Activated naive CD8-positive, alpha-beta T cell treated with anti-CD3 and anti-CD28 coated beads, Interleukin-2, amount 50 U/mL, for 24 hours (primary cell): ENCODE measurements at places on chromosomes 7 and 10.

GRCh38 chr10:127196282-127197153 is at the start of gene INSYN2A:
INSYN2A (minus strand) TSS chr10:127196591; CDS start chr10:127176395, 20,196 bp downstream.
- peaks cover 28% of the 10 kb centered on the region for H3K27me3 ChIP-seq
- H3K4me3 ChIP-seq: no peak within 1 kb of the TSS
- no peak for DNase-seq
- no peaks in the 10 kb centered on the region for H3K36me3 ChIP-seq
- no peak within 1 kb of the TSS for H3K27ac ChIP-seq
- no peaks in the 10 kb centered on the region for H3K4me1 ChIP-seq

DNA sequence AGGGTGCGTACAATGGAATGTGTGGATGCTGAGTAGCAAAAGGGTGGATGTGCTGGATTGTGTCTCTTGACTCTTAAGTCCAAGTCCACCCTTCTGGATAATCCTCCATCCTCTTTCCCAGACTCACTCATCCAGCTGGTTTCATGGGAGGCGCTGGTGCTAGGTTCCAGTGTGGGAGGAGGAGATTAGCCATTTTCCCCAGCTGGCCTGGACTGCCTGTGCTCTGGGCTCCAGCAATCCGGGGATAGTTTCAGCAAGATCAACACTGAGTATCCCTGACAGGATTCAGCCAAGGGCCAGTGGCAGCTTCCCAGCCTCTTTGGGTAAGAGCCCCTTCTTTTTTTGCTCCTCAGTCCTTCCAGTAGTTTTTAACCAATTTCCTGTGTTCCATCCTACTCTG is 21.6 kb upstream of the TRIL start:
- no peak for DNase-seq
- no peaks in the 10 kb centered on the region for H3K4me1 ChIP-seq
- H3K27me3 ChIP-seq: no peaks in the 10 kb centered on the region
- no peaks in the 10 kb centered on the region for H3K36me3 ChIP-seq
- H3K27ac ChIP-seq: no peak overlapping the region

GRCh38 chr7:89607792-89608191 is 546.5 kb upstream of the STEAP1 start:
- H3K27ac ChIP-seq: peak overlapping the region; percentile 53
- peaks cover 53% of the 10 kb centered on the region for H3K4me1 ChIP-seq
- no peak overlapping the region for H3K4me3 ChIP-seq
- peak; percentile 13 for DNase-seq
- no peaks in the 10 kb centered on the region for H3K36me3 ChIP-seq

DNA sequence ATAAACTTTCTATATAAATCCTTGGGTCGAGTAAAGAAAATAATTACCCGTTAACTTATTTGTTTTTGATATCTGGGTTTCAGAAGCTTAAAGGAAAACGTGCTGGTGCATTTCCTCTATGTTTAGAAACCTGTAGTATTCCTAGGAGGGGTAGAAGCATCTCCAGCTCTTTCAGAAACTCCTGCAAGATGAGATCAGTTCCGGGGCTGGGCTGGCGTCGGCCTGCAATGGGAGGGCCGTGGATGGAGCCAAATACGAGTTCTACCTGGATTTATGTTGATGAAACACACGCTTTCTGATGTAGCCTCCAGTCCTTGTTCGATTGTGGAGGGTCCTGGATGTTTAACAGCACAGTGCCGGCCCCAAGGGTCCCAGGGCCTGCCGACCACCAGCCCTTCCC is 35.8 kb upstream of the DIP2C start:
- H3K4me1 ChIP-seq: no peaks in the 10 kb centered on the region
- H3K27ac ChIP-seq: no peak overlapping the region
- DNase-seq: no peak
- no peaks in the 10 kb centered on the region for H3K27me3 ChIP-seq
- no peaks in the 10 kb centered on the region for H3K36me3 ChIP-seq

GRCh38 chr10:96616961-96617360 is 30.1 kb upstream of the TM9SF3 start:
- H3K27me3 ChIP-seq: no peaks in the 10 kb centered on the region
- no peaks in the 10 kb centered on the region for H3K4me1 ChIP-seq
- H3K36me3 ChIP-seq: peaks cover 2% of the 10 kb centered on the region
- no peak for DNase-seq
- no peak overlapping the region for H3K4me3 ChIP-seq

DNA sequence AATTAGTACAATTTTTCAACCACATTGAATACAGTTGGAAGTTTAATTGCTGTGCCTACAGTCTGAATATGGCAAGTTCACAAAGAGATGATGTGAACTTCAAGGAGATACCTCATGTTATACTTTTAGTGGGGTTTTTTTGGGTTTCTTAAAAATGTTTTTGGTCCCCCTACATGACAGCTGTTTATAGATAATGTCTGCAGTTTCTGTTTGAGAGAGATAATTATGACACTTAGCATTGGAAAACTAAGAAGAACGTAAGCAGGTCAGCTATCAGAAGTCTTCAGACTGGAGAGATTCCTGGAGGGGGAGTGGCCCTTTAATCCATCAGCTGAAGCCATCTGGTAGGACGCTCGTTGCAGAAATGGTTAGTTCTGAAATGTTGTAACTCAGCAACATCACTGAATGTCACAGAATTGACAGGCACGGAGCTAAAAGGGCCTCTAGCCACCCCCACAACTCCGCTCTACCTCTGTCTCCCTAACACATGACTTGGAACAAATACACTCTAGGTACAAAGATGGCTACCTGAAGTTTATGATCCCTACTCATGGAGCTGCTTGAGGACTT is 29.0 kb downstream of the TIMM23 start:
- H3K27me3 ChIP-seq: no peaks in the 10 kb centered on the region
- no peaks in the 10 kb centered on the region for H3K4me1 ChIP-seq
- H3K36me3 ChIP-seq: peaks cover 52% of the 10 kb centered on the region
- no peak overlapping the region for H3K4me3 ChIP-seq

- H3K27me3 ChIP-seq: no peaks in the 10 kb centered on the region
- no peak overlapping the region for H3K4me3 ChIP-seq
- H3K4me1 ChIP-seq: no peaks in the 10 kb centered on the region
- no peak for DNase-seq
- H3K27ac ChIP-seq: no peak overlapping the region
- no peaks in the 10 kb centered on the region for H3K36me3 ChIP-seq
Measured at GRCh38 chr10:121167534-121168243, 316.5 kb downstream of the WDR11 start.
